NCI-H2227 treated with DMSO at 0.1 percent for 48 hours (cell line): ENCODE measurements at places on chromosomes 1 and 21.

DNA sequence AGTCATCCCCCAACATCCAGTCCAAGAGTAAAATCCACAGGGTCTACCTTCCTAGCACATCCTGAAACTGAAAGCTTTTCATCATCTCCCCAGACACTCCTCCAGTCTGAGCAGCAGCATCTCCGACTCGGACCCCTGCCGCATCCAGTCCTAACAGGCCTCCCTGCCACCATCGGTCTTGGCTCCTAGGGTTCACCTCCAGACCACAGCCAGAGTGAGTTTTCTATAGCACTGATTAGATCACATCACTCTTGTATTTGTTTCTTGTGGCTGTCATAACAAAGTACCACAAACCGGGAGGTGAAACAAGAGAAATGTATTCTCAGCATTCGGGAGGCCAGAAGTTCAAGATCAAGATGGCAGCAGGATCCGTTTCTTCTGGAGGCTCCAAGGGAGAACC lies 187.8 kb downstream of the TOMM20 start:
- no peak for DNase-seq

GRCh38 chr1:109630081-109630897 lies 10.7 kb downstream of the AMPD2 start:
- no peak for DNase-seq

DNA sequence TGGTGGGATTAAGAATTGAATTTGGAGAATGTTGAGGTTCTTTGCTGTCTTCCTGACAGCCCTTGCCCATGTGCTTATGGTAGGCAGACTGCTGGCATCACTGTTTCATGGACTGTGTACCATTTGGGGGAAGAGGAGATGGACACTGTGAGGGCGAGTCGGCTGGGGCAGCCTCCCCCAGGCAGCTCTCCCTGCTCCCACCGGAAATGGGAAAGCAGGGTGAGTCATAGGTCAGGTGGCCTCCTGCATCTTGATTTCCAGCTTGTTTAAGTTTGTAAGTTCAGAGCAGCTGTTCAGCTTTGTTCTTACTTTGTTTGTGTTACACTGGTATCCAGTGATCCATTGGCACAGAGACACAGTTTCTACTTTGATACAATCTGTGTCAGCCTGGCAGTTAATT lies 87.2 kb upstream of the CNIH3 start:
- no peak for DNase-seq

DNA sequence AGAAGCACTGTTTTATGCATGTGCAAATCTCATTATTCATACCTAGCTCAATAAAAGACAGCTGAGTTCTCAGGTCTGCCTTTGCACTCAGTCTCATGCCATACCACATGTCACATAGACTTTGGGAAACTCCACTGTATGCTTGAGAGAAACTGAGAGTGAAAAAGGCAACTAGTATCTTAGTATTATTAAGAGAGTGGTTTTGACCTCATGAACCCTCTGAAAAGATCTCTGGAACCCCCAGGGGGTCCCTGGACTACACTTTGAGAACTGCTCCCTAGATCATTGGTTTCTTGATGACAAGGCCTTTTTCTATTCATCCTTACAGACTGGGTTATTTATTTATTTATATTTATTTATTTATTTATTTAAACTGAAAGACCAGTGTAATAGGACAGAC lies 3.7 kb upstream of the RHEX start:
- no peak for DNase-seq

GRCh38 chr1:24179251-24179840 lies 7.7 kb downstream of the IFNLR1 start:
- DNase-seq: no peak

DNA sequence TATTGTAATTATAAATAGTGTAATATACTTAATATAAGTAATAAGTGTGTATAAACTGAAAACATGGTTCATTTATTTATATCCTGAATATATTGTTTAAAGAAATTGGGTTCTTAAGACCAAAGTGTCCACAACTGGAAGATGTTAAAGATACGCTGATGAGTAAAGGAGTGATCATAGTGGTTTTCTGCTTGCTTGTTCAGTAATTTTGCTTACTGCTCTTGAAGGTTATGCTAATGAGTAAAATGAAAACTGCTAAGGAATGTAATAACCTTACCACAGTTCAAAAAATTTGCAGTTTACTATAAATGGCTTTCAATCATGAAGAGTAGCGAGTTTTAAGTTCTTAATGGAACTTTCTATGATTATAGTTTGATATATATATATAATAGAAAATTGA lies 22.0 kb downstream of the DONSON start:
- DNase-seq: no peak

DNA sequence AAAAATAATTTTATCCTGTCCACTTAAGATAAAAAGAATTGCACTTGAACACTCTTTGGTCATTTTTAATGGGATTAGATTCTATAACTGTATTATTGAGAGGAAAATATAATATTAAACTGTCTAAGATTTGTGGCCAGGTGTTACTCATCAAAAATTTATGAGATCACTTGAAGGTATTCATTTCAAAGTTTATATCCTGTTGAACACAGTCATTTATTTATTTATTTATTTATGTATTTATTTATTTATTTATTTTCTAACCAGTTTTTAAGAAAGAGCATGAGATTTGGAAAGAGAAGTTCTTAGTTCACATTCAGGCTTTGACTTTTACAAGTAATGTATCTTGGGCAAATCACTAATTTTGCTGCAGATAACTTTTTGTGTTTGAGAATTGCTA lies 692.7 kb downstream of the LTN1 start:
- no peak for DNase-seq

DNA sequence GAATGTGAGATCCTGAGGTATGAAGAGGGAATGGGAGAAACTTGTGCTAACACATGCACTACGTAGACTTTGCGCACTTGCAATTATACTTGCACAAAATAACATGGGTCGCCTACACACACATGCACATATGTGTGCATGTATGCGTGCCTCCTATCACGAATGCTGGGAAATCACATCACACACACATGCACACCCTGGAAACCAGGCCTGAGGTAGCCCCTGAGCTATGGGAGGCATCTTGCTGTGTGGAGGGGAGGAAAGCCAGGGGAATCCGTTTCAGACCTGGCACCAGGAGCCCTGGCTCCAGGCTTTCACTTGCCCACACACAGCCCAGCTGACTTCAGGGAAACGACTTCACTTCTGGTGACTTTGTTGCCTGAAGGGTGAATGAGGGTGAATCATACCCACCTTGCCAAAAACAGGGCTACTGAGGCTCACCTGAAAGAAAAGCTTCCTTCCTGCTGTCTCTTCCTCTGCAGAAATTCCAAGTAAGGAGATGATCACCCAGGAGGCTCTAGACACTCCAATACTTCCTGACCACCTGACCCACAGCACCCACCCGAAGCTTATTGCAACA lies 136.0 kb upstream of the NGF start:
- DNase-seq: no peak

DNA sequence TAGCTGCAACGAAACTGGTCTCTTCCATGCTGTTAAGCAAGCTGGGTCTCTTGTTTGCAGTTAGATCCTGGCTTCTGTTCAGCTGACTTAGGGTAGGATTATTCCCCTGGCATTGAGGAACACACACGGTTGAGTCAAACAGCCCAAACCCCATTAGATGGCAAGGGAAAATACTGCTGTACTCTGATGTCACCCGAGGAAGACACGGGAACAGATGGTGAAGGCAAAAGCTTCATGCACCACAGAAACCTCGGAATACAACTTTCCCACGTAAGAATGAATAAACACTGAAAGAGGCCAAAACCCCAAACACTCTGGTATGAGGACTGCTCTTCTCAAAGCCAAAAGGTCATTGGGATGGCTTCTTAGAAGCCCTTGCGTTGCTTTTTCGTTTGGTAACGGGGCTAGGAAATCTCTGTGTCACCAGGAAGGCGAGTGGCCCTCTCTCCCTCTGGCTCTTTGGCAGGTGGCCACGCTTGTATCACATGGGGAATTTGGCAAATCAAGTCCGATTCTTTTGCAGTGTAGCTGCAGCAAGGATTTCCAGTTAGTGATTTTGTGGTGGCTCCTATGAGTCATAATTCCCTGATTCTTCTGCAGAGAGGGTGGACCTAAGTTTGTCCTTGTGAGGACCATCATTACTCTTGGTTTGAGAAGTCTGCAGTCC lies 16.7 kb upstream of the LYST start:
- DNase-seq: no peak

- no peak for DNase-seq
Measured at GRCh38 chr1:210565306-210565705, 236.6 kb downstream of the HHAT start.

DNA sequence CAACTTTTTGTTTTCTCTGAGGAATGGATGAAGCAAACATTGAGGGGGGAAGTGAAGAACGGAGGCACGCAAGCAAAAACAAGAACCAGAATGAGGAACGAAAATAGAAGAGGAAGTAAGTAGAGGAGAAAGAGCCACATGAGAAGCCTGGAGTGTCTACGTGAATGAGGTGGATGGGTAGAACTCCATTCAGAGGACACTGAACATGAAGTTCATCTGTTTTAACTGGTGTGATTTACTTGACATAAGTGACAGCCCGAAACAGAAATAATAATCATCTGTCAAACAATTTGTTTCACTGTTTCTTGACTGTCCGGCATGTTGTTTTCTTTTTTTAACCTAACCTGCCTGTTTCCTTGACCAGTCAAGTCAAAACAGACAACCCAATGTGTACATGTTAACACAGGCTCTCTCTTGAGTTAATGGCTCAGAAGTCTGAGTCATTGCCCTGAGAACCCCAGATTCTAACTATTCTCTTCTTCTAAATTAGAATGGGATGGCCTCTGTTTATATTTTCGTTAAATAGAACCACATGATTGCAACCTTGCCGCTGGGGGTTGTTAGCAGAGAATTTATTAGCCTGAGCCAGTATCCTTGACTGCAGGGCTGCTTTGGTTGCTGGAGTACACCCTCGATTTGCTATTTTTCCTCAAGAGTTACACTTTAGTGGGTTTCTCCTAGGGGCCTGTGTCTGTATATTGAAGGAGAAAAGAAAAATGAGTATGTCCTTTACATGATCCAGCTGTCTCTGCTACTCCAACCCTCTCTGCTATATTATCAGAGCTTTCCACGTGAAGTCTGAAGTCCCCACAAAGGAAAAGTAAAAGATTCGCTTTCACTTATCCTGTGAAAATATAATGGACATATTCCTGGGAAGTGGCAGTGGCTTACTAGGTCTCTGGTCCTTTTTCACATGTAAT lies 151.7 kb downstream of the ZC3H11B start:
- no peak for DNase-seq

GRCh38 chr1:114671011-114671938 lies 1.4 kb upstream of the DENND2C start:
- DNase-seq: no peak

DNA sequence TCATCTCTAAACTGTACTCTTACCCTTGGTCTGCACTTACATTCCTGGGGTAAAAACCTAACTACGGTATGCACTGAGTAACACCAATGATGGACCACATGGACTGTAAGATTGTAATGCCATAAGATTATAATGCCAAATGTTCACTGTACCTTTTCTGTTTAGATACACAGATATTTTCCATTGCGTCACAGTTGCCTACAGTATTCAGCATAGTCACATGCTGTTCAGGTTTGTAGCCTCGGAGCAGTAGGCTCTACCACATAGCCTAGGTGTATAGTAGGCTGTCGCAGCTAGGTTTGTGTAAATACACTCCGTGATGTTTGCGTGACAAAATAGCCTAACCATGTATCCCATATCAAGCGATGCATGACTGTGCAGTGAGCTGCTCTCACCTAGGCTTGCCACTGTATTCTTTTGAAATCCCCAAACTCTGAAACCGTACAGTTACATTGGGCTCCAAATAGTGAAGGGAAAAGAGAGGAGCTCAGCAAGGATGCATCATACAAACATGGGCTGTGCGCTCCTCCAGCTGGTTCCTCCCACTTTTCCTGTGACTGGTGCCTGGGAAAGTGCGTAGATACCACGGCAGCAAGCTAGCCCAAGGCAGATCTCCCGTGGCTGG lies 35.2 kb downstream of the CFAP57 start:
- no peak for DNase-seq

- no peak for DNase-seq
Measured at GRCh38 chr21:42254651-42255601, 36.0 kb downstream of the ABCG1 start.

DNA sequence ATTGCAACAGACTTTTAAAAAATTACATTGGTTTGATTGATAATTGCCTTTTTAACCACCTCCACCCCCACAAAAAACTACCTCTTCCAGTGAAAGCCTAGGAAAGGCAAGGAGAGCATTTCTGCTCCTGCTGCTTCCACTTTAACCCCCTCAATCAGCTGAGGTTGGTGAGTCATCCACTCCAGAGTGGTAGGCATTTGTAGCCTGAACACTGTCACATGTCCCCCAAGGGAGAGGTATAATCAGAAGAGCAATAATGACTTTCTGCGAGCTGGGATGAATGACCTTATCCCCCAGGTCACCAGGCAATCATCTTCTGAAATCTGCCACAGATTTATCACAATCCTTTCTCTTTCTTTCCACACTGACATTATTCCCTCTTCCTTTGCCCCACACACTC lies 126.6 kb upstream of the CAMK1G start:
- peak; percentile 68 for DNase-seq

DNA sequence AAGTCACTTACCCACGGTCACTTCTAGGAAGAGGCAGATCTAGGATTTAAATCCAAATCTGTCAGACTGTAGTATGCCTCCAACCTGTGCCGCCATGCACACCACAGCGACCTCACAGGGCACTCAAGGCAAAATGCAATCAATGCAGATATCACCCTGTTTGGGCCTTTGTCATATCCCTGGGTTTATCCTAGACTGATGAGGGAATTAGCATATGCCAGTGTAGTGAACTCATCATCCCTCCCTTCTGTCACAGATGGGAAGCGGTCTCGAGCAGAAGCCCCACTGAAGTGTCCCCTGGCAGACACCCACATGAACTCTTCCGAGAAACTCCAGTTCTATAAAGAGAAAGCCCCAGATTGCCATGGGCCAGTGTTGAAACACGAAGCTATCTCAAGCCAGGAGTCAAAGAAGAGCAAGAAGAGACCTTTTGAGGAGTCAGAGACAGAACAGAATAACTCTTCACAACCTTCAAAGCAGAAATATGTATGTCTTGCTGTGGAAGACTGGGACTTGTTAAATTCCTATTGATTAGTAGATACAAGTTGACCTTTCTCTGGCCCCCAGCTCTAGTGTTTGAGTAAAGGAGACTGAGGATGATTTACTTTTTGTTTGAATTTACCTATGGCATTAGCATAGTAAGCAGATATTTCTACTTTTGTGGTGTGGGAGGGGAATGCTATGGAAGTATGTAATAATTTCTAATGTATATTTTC lies 21.4 kb downstream of the LRRC42 start:
- DNase-seq: no peak

DNA sequence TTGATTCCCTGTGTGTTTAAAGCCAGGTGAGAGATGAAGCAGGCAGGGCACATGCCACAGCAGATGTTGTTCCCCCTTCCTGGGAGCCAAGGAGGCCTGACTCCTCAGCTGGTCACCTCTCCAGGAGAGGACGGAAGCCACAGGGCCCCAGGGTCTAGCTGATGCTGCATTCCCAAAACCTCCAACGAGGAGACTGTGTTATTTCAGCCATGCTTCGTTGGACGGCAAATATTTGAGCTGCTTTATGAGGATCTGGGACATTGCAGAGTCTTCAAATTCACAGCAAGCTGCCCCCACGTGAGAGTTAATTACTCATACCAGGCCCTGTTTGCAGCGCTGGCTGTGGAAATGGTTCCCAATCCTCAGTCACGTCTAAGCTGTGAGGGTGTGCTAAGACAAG lies 85.3 kb downstream of the CDC7 start:
- no peak for DNase-seq
